NCI-H1694 treated with DMSO at 0.1 percent for 48 hours (cell line): ENCODE measurements at places on chromosomes 6 and 20.
A peak's percentile ranks its signal among the peaks of the same experiment; 100 is the strongest.

GRCh38 chr20:47027042-47027441 is 132.4 kb downstream of the EYA2 start:
- no peak for DNase-seq

GRCh38 chr6:95686895-95687294 is 109.6 kb downstream of the MANEA start:
- DNase-seq, result peak; percentile 94

DNA sequence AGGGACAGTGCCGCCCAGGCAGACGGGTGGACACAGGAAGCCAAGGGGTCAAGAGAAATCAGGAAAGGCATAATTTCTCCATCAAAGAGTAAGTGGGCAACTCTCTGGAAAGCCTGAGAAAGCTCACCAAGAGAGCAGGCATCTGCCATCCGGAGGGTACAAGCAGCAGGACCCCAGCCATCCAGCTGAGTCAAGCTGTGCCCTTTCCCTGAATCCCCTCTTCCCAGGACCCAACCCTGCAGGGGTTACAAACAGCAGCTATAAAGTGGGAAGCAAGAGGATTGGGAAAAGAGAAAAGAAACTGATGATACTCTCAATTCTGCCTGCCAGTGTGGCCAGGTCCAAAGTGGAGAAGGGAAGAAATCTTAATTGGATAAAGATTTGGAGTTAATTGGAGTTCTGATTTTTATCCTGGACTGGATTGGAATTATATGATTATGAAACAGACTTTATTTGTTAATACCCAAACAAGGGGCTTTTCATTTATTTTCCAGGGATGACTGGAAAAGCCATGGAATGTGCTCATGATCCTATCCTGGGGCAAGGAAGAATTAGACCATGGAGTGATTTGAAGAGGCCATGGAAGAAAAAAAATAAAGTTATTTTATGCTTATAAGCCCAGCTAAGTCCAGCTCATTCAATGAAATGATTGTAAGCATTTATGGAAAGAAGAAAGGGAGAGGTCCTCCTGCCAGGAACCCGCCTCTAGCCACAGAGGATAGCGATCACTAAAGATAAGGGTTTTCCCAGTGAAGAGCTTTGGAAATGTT is 34.9 kb downstream of the NHLRC1 start:
- DNase-seq, result no peak

DNA sequence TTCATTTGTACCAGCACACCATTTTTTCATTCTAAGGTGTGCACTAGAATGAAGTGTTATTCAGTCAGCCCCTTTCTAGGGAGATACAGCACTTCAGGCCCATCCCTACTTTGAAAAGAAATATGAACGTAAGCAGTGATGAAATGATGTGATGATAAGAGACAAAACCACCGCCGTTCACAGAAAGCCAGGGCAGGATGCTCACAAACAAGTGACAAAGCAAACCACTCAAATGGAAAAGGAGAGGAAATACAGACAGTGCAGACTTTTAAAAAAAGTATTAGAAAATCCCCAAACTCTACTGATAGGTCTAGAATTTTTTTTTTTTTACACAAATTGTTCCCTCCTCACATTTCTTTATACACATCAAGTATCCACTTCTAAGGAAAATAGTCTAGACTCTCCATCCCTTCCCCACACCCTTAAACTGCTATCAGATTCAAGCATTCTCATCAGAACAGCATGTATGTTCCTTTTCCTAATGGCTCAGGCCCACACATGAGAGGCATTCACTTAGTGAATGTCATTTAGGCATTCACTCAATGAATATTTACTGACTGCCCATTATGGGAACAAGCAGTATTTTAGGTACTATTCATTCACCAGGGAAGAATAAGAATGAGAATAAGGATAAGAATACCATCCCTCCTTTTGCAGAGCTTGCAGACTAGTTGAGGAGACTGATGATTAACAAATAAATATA is 243.5 kb downstream of the GMPR start:
- no peak for DNase-seq

GRCh38 chr20:35492352-35492751 is 37.0 kb downstream of the CEP250 start:
- no peak for DNase-seq

GRCh38 chr6:166786704-166787293 is 159.7 kb upstream of the RPS6KA2 start:
- DNase-seq, result no peak

GRCh38 chr6:1039191-1039590 is 272.7 kb upstream of the FOXQ1 start:
- DNase-seq, result no peak

DNA sequence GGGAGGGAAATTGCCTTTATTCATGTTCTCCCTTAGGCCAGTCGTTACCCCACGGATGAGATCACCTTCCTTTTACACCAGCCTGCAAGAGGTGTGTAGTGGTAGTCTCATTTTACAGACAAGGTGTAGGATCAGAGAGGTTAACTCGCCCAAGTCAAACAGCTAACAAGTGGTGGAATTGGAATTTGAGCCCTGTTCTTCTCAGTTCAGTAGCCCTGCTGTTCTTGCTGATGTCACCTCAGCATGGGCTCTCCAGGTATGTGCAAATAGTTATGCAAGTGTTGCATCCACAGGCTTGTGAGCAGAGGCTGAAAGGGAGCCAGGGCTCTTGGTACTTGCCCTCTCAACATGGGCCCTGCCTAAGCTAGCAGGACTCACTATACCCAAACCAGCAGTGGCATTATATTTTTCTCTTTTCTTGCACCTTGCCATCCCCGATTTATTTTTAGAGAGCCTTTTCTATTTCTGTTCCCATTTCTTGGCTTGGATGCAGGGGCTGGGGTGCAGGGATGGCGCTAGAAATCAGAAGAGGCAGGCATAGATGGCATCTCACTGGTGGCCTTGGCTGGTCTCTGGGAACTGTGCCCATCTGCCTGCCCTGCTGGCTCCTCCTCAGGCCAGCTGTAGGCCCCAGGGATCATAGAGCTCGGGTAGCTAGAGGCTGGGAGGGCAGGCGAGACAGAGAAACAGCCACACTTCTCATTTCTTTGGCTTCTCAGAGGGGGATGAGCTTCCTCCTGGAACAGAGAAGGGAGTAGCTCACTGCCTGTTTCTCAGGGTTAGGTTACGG is 18.2 kb downstream of the PPARD start:
- DNase-seq, result no peak

DNA sequence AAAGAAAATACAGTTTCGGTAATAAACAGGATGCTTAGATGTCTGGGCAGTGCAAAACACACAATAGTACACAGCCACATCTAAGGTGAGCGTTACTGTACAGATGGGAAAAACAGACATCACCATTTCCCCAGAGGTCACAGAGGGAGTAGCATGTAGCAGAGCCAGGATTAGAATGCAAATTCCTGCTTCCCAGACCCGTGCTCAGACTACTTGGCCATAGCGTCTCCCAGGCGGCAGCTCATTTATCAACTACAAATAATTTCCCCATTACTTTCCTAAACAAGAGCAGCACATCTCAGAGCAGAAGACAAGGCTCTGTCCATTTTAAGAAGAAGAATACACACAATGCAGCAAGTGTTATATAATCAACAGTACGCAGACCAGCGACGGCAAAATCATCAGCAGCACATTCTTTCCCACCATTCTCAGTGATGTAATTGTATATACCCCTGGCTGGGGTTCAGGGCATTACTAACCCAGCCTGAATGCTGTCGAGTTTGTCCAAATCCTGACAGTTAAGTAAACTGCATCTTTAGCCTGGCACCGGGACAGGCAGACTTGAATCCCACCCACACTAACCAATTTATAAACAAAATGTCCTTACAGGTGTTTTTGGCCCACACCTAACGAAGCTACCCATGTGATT is 61.9 kb downstream of the CNKSR3 start:
- DNase-seq, result peak; percentile 21

DNA sequence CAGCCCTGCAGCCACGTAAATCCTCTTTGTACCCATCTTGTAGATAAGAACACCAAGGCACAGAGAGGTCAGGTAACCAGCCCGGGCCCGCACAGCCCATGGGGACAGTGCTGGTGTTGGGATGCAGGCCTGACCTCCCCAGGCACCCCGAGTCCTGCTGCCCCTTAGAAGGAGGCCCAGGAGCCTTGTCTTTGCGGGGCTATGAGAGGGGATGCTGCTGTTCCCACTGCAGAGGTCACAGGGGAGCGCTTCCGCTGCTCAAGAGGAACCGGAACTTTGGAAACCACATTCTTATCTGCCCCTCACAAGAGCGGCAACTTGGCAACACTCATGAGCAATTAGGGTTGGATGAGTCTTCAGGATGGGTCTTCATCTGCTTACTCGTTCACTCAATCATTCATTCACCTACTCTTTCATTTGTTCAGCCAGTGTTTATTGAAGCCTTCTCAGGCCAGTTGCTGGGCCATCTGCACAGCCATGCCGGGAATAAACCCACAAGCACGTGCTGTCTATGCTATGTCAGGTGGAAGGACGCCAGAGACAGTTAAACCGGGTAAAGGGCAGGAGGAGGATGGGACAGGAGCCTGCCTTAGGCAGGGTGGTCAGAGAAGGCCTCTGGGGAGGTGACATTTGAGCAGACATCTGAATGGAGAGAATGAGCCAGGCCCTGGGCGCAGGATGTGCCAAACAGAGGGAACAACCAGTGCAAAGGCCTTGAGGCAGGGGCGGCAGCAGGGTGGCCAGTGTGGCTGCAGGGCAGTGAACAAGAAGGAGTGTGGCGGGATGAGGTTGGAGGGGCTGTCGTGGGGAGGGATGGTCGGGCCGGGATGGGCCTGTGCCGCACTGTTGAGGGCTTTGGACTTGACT is 60.8 kb downstream of the RBM38 start:
- DNase-seq, result no peak
